ENCODE measurements at places on chromosomes 16 and 17.

DNA sequence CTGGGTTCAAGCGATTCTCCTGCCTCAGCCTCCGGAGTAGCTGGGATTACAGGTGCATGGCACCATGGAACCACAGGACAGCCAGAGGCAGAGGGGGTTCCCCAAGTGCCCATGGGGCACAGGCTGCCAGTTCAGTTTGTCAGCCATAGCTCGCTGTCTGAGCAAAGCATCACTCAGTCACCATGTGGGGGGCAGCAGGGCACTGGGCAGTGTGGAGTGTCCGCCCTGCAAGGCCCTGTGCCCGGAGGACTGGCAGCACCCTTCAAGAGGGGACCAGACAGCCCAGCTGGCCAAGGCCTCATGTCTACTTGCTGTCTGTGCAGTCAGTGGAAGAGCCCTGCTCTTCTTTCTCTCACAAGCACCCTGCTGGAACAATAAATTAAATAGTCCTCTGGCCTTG lies 6.4 kb downstream of the ALYREF start:
- no peak for DNase-seq

GRCh38 chr16:31085873-31086628 lies 2.7 kb downstream of the PRSS53 start:
- DNase-seq: no peak

DNA sequence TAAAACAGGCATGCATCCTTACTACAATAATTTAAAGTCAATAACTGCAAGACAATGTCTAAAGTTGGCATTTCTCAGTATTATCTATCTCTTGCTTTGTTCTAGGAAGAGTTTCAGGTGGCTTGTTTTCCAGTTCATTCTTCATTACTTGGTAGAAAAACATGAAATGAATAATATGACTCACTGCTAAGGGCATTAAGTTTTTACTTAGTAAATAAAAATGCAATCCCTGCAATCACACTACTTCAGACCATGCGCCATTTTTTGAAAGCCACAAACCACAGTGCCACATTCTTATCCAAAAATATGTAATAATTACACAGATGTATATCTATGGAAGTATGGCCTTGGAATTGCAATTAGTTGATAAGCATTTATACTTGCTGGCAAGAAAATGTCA lies 55.4 kb downstream of the CREBBP start:
- peak; percentile 29 for DNase-seq

DNA sequence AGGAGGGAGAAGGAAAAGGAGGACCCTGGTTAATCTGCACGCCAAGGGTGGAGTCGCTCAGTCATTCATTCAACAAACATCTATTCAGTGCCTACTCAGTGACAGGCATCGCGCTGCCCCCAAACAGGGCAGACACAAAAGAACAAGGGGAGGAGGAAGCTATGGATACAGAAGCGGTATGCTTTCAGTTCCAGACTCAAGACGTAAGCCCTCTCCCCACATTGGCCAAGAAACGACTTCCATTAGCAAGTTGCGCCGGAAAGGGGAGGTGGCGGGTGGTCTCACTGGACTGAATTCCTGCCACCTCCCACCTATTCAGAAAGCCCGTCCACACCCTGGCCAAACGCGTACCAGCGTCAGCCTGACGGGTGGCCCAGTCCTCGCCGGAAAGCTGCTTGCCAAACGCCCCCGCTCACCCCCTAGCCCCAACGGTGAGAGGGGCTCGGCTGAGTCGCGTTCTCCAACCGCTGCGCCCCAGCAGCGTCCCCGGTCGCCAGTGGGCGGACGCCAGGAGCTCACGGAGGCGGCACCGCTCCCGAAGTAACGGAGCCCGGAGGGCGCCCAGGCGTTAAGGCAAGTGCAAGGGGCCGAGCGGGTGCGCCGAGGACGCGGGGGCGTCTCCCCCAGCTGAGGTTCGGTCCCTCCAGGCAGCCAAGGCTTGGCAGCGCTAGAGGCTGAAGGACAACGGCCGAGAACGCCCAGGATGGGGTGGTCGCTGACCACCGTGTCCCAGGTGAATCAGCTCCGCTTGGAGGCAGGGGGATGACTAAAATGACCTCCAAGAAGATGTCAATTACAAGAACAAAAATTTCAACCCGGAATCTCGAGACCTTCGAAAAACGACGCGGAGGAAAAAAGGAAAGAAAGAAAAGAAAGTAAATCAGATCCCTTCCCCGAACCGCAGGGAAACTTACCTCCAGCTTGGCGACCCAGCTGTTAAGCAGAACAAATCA lies 470.7 kb downstream of the SOX9 start:
- no peak for DNase-seq

GRCh38 chr17:10579270-10579669 lies 29.8 kb upstream of the MYH2 start:
- no peak for DNase-seq

DNA sequence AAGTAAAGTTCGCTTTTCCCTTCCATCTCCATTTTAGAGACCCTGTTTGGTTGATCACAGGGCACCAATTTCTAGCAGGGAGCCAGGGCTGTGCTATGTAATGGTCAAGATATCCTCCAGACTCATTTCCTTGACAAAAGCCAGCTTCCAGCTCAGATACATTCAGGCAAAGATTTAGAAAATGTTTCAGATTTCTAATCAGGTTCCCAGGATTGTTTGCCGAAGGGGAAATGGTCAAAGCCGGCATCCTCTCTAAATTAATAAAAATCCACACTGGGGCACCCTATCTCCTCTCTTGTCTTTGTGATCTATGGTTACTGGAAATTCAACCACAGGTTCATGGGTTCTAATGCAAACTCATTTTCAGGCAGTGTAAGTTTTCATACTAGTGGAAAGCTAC lies 686.8 kb upstream of the KIF2B start:
- DNase-seq: no peak

DNA sequence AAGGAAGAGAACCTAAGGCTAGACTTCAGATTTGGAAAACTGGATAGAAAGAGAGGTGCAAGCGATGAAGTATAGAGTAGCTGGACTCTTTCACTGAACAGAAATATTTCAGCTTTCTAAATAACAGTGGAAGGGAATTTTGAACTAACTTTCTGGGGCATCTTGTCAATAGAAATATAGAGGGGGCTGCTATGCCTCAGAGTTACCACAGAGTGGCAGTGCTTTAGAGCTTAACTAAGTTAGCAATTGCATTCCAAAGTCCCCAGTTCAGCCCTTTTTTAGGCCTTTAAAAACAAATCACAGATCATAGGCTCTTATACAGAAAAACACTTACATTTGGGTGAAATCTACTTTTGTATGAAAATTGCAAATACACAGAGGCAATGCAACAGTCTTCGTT lies 154.2 kb upstream of the CDH8 start:
- no peak for DNase-seq

Measured in endothelial cell of umbilical vein (primary cell).